CD4-positive, alpha-beta T cell treated with Interleukin-15 for 4 hours (primary cell): ENCODE measurements at places on chromosomes 12 and 14.

GRCh38 chr12:129657179-129657578 lies 246.6 kb downstream of the TMEM132D start:
- no peak for DNase-seq

GRCh38 chr12:56315249-56315621 lies 553 bp downstream of the CNPY2 start:
- no peak for DNase-seq

GRCh38 chr14:79665556-79665955 lies 545.7 kb downstream of the DIO2 start:
- DNase-seq, result no peak

GRCh38 chr14:104551851-104552737 lies 27.5 kb upstream of the C14orf180 start:
- no peak for DNase-seq

GRCh38 chr14:64709126-64709525 lies 4.9 kb downstream of the PLEKHG3 start:
- DNase-seq, result no peak

GRCh38 chr14:64725261-64725815 lies 21.1 kb downstream of the PLEKHG3 start:
- no peak for DNase-seq

DNA sequence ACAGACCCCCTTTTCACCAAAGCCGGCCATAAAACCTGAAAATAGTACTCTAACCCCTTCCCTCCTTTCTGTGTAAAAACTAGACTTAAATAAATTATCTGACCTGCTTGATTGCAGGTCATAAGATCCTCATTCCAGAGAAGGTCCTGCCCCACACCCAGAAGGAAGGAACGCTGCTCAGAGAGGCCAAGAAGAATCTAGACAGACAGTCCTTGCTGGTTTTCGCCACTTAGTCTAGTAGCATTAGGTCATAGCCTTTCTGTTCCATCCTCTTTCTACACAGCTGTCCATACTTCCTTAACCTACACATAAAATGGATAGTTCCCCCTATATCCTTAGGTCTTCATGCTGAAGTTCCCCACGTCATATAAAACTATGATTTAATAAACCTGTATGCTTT lies 83.7 kb upstream of the IGF1 start:
- no peak for DNase-seq

GRCh38 chr14:68325267-68325807 lies 467.5 kb downstream of the ZFP36L1 start:
- no peak for DNase-seq

- DNase-seq, result no peak
Measured at GRCh38 chr12:50538182-50538581, 33.4 kb downstream of the DIP2B start.

GRCh38 chr12:52413782-52414345 lies 7.7 kb upstream of the KRT82 start:
- no peak for DNase-seq

- no peak for DNase-seq
Measured at GRCh38 chr12:29782871-29783772, 620 bp downstream of the TMTC1 start.

DNA sequence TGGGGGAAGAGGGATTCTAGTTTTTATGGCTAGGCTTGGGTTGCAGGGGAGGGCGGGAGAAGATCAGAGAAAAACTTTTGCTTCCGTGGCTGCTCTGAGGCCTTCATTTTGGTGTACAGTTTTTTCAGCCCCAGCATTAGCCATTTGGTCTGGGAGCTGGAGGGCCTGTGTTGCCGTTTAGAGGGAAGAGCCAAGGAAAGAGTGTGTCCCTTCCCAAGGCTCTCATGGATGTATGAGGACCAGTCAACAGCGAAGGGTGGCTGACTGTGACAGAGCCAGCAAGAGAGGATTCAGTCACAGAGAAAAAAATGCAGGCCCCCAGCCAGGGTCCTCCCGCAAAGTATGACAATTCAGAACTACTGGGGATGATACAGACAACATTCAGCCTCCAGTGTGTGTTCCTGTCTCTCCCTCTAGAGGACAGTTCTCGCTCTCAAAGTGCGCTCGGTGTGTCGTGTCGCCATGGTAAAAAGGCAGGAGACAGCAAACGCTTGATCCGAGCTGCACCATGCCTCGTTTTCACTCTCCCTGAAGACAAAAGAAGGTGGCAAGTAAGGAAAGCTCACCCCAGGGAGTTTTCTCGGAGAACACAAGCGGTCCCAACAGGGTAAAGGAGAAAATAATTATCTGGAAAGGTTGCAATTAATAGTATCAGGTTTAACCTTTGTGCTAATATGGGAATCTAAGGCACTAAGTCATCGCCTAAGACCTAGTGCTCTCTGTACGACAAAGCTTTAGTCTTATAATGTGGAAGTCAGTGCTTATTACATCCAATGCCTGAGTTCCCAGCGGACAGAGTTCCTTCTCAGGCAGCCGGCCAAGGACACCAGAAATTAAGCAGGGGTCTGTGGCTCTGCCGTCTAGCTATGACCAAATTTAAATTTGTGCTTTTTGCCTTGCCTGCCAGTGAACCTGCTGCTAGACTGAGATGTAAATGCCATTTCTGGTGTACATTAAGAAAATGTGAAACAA lies 157.3 kb upstream of the PLXNC1 start:
- no peak for DNase-seq

- DNase-seq, result no peak
Measured at GRCh38 chr14:58755031-58755925, 117.5 kb downstream of the DACT1 start.

DNA sequence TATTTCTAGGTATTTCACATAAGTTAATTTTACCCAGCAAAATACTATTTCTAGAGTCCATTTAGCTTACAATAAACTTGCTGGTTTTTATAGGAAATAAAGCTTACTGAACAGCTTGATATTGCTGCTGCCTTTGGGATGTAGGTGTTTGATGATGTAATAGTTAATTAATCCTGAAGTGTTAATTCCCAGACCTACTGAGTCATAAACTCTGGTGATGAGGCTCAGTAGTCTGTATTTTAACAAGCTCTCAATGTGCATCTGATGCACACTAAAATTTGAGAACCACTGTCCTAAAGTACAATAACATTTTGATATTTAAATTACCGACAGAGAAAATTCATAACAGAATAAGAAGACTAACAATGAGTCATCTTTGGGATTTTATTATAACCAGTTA lies 168.4 kb downstream of the FUT8 start:
- no peak for DNase-seq

DNA sequence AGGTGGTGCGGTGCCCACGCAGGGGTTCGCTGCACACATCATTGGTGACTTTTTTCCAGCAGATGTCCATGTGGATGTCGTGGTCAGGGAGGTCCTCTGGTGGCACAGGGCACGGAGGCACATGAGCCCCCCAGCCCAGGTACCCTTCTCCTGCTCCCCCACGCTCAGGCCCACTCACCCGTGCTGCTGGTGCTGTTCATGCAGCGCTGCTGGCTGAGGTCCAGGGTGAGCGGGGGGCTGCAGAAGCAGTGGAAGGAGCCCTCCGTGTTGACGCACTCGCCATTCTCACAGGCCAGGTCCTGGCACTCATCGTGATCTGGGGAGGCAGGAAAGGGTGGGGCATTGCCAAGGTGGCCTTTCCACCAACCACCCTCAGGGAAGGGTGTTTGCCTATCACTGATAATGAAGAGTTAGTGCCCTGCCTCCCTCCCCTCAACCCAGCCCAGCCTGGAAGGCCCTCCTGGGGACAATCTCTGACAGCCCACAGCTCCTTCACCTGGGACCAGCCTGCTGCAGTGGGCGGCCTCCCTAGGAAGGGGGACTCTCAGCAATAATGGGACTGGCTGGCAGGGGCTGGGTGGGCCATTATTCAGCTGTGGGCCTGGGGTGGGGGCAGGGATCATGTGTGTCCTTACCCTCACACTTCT lies 9.8 kb downstream of the ISCA2 start:
- DNase-seq, result no peak

- no peak for DNase-seq
Measured at GRCh38 chr14:55241673-55242072, 29.5 kb upstream of the FBXO34 start.

DNA sequence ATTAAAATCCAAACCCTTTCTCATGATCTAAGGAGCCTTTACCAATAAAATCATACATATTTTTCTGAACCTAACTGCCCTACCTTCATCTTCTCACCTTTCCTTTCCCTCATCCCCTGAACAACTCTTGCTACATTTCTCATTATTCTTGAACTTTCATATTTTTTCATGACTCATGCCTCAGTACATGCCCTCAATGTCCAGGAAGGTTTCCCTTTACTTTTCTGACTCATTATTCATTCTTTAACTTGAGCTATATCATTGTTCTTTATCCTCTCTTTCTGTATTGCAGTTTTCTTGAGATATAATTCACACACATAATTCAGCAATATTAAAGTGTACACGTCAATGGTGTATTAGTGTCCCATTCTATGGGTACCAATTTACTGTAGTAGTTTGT lies 231.0 kb downstream of the ALG10B start:
- no peak for DNase-seq

DNA sequence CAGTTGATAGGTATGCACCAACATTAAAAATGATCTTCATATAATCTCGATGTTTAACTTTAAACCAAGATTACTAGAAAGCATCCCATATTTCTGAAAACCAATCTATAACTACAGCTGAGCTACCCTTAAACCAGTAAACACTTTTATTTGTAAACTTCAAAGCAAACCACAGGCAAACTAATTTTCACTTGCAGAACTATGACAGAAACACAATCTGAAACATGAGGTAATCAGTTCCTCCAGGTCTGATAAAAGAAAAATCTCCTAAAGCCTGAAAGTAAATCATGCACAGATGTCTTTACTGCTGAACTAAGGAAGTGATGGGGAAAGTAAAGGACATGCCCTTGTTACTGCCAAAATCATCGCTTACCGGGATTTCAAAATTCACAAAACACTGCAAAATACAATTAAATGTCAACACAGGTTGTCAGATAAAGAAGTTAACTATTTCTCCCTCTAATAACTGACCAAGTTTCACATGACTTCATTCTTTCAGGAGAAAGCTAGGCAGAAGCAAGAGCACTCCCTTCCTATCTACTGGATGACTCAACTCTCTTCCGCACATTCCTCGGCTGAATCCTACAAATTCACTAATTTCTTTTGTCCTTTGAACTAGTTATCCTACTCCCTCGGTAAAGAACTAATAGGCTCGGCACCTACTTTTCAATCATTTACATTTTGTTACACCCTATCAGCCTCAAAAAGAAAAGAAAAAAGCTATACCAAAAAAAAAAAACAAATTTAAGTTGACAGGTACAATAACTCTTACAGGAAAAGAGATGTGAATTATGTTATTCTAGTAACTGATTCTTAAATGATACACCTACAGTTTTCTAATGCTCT lies 1.4 kb downstream of the EEA1 start:
- DNase-seq, result no peak

DNA sequence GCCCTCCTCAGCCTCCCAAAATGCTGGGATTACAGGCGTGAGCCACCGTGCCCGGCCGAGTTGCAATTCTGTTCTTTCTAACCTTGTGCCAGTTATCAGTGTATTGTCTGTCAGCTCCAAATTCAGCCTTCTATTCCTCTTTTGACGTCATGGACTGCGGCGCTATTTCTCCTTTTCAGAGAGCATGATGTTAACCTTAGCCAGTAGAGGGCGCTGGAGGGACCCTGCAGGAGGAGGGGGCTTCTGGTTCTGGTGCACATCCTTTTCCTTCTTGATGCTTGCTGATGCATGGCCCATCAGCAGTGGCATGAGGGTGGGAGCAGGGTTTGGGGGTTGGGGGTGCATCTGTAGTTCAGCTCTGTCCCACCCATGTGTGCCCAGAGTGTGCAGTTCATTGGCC lies 179.3 kb upstream of the RMST start:
- no peak for DNase-seq

GRCh38 chr14:67673451-67673850 lies 981 bp downstream of the VTI1B start:
- DNase-seq, result no peak

DNA sequence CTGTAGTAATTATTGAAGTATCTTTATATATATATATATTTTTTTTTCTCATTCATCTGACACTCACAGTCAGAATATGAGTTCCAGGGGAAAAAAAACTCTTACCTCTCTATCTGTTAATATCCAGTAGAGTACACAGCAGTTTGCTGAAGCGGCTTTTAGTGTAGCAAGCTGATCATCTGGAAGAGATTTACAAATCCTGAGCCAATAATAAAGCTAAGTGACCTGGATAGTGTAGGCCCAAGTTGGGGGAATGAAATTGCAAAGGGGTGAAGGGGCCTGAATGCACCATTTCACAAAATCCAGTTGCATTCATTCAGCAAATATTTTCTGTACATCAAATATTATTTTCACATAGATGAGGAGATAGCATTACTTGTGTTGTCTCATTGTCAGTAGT lies 234.6 kb upstream of the FLRT2 start:
- DNase-seq, result no peak

- DNase-seq, result no peak
Measured at GRCh38 chr12:51901121-51901817, 6.0 kb upstream of the ACVRL1 start.

DNA sequence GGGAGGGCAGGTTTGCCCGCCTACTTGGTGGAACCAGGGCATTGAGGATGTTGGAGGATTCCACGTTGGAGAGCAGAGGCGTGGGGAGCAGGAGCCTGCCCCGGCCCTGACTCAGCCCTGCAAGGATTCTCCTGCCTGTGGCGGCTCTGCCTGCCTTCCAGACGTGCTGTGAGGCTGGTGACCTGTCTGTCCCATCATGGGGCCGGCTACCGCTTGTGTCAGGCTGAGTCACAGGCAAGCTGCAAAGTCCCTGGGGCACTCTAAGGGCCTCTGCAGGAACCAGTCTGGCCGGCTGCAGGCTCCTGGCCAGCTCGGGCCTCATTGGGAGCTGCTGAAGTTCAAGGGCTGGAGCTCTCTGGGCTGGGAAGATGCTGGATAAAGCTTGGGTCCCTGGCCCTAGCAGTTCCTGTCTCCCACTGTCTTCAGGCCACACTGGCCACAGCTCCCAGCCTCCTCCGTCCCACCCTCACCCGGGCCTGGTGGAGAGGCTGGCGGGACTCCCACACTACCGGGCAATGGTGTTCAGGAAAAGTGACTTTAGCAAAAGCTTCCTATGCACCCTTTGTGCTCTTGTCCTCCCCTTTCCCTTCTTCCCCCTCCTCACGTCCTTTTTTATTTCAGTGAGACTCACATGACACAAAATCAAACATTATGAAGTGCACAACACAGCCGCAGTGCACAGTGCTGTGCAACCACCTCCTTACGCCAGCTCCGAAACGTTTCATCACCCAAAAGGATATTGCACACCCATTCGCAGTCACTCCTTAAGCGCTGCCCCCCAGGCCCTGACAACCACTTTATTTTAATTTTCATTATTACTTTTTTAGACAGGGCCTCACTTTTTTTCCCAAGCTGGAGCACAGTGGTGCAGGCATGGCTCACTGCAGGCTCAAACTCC lies 22.0 kb upstream of the ULK1 start:
- no peak for DNase-seq

- DNase-seq, result no peak
Measured at GRCh38 chr12:41459111-41459905, 271.2 kb downstream of the PDZRN4 start.

GRCh38 chr14:35819591-35820540 lies 6.3 kb upstream of the BRMS1L start:
- no peak for DNase-seq

DNA sequence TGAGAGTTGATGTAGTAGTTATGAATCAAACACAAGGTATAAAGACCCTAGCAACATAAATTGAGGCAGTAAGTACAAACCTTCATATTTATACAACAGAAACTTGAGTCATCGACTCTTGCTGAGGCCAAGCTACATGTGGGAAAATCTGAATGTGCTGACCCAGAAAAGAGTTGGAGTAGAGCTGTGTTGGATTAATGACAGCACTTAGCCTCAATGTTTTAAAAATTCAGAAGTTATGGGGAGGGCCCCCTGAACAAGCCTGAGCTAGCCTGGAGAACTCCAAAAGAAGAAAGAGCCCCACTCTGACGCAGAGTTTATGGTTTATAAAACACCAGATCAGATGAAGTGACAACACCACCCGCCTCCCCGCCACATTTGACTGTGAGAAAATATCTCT lies 100.0 kb downstream of the DUSP6 start:
- no peak for DNase-seq
